ENCODE measurements at places on chromosomes 13 and 19.

DNA sequence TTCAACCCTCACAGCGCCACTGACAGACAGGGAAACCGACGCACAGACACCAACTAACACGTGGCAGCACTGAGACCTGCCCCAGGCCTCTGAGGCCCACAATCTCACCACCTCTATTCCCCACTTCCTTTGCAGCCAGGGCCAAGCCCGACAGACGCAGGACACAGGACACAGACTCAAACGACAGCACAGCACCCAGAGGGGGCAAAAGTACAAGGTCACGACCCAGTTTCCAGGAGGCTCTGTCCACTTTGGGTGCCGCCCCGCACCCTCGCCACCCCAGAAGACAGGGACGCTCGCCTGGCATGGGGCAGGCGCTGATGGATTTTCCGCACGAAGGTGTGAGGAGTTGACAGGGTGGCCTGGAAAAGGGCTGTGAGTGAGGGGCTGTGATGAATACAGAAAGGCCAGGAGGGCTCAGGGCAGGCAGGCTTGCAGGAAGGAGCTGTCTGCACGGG lies 48.8 kb downstream of the MLLT1 start:
- no peak for DNase-seq

DNA sequence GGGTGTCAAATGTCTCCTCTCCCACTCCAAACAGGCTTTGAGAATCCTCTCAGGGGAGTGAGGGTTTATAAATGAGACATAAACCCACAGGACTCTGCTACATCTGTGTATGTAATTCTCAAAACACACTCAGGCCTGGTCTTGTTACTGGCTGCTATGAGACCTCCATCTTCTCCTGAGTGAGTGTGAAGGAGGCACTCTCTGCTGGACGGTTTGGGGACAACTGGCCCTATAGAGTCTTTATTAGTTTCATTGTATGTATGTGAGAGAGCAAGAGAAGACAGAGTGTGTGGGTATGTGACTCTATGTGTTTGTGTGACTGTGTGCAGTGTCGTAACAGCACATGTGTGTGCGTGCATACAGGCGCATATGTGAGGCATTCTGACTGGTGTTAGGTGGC lies 9.6 kb upstream of the CYP4F12 start:
- no peak for DNase-seq

GRCh38 chr19:48646001-48646721 lies at the start of gene CA11:
Gene CA11, minus strand, starts transcription at chr19:48646187. Its CDS starts 555 bp downstream, at chr19:48645632.
- DNase-seq = peak; percentile 81

GRCh38 chr13:109769921-109770320 lies 16.5 kb downstream of the IRS2 start:
- no peak for DNase-seq

GRCh38 chr13:108227651-108228272 lies 9.6 kb downstream of the ABHD13 start:
- no peak for DNase-seq

GRCh38 chr13:31208559-31209122 lies 8.9 kb downstream of the B3GLCT start:
- no peak for DNase-seq

Data from stimulated activated CD4-positive, alpha-beta T cell treated with anti-CD3 and anti-CD28 coated beads, Interleukin-1b, Interleukin-23, amount 100 ng/mL, for 1 hour (primary cell).